ENCODE measurements at places on chromosomes 3 and 15.

- no peak for DNase-seq
These were observed 14.1 kb downstream of the CCDC12 start for GRCh38 chr3:46962427-46962826.

- DNase-seq: no peak
These were observed 4.6 kb downstream of the ITGA11 start for GRCh38 chr15:68427366-68427765.

GRCh38 chr3:87446849-87447387 is 170.5 kb upstream of the POU1F1 start:
- no peak for DNase-seq

GRCh38 chr3:195699860-195700259 is 20.9 kb upstream of the MUC20 start:
- DNase-seq: no peak

DNA sequence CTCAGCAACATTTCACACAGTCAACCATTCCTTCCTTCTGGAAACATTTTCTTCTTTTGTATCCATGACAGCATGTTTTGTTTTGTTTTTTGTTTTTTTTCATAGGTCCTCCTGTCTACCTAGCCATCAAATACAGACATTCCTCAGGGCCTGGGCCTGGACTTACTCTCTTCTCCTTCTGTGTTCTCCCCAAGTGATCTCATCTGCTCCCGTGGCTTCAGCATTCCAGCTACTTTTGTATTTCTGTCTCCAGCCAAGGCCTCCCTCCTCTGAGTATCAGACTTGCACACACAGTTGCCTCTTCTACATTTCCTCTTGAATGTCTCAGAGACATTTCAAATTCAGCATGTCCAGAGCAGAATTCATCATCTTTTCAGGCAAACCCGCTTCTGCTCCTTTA is 82.4 kb downstream of the HCN4 start:
- no peak for DNase-seq

All from nephron progenitor cell (in vitro differentiated cells).